Germinal center (tissue), 1 donor: ENCODE measurements at places on chromosomes 6 and 20.

GRCh38 chr6:81772741-81773140 lies 20.3 kb upstream of the TENT5A start:
- DNase-seq: no peak

- no peak for DNase-seq
Observed at GRCh38 chr6:13787137-13787536, 27.2 kb downstream of the MCUR1 start.

DNA sequence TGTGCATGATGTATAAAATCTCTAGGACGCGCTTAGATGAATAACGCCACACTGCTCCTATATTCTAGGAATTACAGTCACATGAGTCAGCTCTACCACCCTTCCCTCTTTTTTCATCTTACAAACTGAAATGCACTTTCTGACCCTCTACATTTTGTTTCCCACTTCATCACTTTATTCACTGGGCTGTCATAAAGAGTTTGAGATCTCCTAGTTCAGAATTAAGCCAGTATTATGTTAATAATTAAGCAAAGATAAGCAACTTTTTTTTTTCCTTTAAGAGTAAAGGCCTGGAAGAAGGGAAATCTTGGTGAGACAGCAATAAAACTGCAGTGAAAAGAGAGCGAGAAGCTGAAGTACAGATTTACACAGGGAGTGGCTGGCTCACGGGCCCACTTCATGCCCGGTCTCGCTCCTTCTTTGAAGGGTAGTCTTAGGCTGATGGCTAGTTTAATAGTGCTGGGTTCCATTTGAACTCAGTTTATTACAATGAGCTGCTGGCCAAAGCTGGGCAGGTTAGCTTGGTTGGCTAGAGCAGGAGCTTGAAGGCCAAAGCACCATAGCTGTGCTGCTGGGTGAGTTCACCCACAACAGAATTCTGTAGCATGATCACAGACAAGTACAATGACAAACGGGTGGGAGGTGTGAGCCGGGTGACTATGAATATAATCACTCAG lies 110.6 kb downstream of the MAP7 start:
- no peak for DNase-seq

DNA sequence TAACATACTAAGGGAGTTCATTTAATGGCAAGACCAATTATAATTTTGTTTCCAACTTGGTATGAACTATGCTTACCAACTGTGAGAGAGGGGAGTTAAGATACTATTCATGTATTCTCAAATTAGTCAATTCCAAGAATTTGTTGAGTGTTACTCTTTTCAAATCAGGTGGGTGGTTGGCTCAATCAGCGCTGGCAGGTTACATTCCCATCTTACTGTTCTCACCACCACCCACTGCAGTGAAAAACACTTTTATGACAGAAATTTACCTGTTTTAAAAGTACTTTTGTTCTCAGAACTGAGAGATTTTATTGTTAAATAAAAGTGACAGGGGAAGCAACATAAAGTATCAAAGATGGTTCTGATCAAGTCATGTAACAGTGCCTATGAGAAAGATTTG lies 642.0 kb downstream of the PRKN start:
- no peak for DNase-seq

DNA sequence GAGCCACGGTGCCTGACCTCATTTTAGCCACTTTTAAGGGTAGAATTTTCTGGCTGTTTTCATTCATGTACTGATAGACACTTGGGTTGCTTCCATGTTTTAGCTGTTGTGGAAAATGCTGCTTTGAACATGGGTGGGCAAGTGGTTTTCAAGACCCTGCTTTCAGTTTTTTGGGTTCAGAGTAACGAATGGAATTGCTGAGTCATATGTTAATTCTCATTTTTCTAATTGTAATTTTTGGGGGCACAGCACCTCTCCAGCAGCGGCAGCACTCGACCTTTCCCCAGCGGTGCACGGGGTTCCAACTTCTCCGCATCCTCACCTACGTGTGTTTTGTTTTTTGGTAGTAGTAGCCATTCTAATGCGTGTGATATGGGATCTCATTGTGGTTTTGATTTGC lies 5.4 kb downstream of the NQO2 start:
- no peak for DNase-seq

- DNase-seq: peak; percentile 48
Observed at GRCh38 chr20:54649511-54649962, 174.1 kb downstream of the DOK5 start.

DNA sequence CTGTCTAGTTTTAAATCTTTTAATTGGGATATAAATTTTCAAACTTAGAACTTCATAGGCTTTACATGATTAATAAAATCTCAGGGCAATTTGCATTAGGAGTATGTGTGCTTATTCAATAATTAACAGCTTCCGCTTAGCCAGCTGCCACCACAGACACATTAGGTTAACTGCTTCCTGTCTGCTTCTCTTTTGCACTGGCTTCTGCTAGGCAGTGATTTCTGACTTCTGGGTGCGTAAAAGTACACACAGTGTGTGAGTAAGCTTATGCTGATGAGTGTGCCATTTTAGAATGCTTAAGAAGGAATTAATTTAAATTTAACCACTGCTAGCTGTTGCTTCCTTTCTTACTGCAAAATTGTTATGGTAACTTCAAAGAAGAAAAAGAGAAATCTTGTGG lies 73.9 kb downstream of the F13A1 start:
- DNase-seq: no peak

GRCh38 chr20:34468951-34469350 lies 47.3 kb upstream of the DYNLRB1 start:
- DNase-seq: no peak

DNA sequence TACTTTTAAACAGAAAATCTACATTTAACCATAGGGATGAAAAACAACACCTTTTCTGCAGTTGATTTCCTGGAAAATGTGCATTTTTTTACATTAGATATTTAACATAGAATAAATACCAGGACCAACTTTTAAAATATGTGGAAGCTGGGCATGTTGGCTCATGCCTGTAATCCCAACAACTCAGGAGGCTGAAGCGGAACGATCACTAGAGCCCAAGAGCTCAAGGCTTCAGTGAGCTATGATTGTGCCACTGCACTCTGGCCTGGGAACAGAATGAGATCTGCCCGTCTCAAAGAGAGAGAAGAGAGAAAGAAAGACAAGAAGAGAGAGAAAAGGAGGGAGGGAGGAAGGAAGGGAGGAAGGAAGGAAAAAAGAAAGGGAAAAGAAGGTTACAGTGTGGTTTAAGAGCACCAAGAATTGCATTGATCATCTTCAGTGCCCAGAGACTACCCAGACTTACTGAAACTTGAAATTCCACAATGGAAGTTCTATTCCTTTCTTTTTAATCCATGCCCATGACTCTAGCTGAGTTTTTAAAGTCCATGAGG lies 189.4 kb upstream of the ARID1B start:
- DNase-seq: no peak

- DNase-seq: peak; percentile 54
Observed at GRCh38 chr6:142566628-142567396, 265.0 kb downstream of the ADGRG6 start.

- DNase-seq: no peak
Observed at GRCh38 chr20:24733416-24733815, 215.7 kb upstream of the CST7 start.

- DNase-seq: no peak
Observed at GRCh38 chr6:6217855-6218758, 102.4 kb downstream of the F13A1 start.

GRCh38 chr6:35146453-35146852 lies 5.3 kb upstream of the TCP11 start:
- DNase-seq: no peak

- DNase-seq: no peak
Observed at GRCh38 chr6:41573985-41574384, 27.8 kb downstream of the FOXP4 start.
